Esophagus squamous epithelium (tissue), 5 donors: ENCODE measurements at places on chromosomes 11 and 22.

DNA sequence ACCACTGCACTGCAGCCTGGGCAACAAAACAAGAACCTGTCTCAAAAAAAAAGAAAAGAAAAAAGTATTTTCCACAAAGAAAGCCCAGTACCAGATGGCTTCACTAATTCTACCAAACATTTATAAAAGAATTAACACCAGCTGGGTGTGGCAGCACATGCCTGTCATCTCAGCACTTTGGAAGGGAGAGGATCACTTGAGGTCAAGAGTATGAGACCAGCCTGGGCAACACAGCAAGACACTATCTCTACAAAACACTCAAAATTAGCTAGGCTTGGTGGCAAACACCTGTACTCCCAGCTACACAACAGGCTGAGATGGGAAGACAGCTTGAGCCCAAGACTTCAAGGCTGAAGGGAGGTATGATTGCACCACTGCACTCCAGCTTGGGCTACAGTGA lies 20.1 kb downstream of the RSF1 start:
- no peak for DNase-seq

- DNase-seq, result no peak
Measured at GRCh38 chr11:86179646-86180064, 64.9 kb upstream of the EED start.

DNA sequence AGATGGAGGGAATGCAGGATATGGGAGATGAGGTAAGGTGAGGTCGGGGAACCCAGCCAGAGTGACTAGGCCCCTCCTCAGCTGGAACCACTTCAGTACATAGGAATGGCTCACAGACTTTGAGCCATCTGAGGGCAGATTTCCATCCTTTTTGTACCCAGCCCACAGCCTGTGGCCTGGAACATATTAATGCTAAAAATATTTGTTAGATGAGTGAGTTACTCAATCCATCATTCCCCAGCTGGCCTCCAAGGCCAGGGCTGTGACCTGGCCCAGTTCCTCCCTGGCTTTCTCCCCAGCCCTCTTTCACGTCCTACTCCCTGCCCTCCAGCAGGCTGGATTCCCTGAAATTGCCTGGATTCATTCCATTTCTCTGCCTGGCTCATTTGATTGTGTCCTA lies 57.2 kb upstream of the PRDM11 start:
- DNase-seq, result no peak

GRCh38 chr11:64406221-64406946 lies 47.4 kb downstream of the RPS6KA4 start:
- DNase-seq, result no peak

DNA sequence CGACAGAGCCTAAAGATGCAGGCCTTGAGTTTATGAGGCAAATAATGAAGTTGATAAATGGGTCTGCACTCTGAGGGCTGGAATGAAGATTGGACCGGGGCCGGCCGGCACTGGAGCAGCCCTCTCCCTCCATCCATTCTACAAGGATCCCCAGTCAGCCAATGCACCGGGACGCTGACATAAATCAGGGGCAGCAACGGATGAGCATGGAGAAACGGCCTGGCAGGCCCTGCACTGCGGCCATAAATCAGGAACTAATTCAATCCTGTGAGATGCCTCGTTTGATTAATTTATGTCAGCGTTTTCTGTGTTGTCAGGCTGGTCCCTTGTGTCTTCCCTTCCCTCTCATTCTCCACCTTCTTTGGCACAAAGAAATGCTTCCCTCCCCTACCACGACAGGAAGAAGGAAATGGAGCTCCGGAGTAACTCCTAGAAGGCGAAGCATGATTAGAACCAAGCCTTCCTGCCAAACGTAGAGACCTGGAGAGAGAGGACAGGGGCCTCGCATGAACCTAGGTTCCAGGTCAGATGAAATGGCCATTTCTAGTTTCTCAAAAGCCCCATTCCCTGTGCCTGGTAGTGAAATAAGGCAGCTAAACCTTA lies 358.4 kb downstream of the OPCML start:
- no peak for DNase-seq

- DNase-seq, result no peak
Measured at GRCh38 chr22:37710675-37711074, 13.8 kb downstream of the TRIOBP start.

GRCh38 chr11:45021692-45022141 lies 71.0 kb upstream of the TP53I11 start:
- no peak for DNase-seq

DNA sequence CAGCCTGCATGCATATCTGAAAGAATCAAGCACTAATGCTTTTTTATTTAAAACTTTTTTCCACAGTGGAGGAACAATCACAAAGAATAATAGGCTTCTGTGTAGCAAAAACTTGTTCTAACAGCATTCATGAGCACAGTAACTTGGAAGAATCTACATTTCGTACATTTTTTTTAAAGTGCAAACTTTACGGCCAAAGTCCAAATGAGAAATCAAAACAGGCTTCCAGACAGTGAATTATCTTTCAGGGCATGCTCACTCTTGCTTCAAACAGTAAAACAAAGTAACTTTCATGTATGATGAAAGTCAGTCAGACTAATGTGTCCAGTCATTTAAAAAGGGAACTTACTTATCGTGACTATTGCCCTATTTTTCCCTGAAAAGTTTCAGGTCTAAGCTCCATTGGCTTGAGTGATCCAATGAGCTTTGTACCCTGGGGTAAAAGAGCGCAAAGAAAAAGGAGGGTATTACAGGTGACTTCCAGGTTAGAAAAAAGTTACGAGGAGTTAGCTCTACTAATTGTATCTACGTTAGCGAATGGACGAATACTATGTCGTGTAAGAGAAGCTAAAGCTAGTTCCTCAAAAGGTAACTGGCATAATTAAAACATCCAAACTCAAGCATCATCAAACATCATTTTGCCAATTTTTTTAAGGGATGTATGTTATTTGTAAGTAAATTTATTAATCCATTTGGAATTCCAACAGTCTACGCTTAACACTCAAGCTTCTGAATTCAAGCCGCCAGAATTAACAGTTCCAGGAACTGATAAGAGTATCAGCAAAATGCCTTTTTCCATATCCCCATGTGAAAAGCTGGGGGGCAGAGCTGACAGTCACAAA lies 1.7 kb downstream of the PICALM start:
- DNase-seq, result no peak

GRCh38 chr11:68047437-68048290 lies 8.8 kb downstream of the TCIRG1 start:
- no peak for DNase-seq

DNA sequence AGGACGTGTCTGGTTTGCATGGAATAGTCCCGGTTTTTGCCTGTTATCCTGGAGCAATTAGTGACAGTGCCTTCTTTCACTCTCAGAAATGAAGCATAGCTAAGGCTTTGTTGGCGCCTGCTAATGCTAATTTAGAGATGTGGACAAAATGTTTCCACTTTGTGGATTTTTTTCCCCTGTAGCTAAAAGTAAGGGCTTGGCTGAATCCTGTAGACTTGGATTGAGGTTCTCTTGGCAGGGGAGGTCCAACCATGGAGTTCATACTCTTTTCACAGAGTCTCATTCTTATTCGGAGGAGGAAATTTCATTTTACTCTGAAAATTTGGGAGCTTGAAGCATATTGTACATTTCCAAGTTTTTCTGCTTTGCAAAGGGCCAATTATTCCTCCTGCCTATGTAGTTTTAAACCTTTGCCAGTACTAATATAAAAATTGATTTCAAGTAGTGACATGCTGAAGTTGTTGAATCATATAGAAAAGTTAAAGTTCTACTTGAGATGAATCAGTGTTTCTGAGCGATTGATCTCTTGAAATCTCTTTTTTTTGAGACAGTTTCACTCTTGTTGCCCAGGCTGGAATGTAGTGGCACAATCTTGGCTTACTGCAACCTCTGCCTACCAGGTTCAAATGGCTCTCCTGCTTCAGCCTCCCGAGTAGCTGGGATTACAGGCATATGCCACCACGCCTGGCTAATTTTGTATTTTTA lies 20.0 kb downstream of the PPFIA1 start:
- DNase-seq, result no peak
